Effector CD8-positive, alpha-beta T cell (primary cell): ENCODE measurements at places on chromosomes 6 and 20.

GRCh38 chr6:112253841-112254816 lies at the start of gene LAMA4:
Gene LAMA4, minus strand, starts transcription at chr6:112254567. Its CDS starts 417 bp downstream, at chr6:112254150.
- DNase-seq: no peak

DNA sequence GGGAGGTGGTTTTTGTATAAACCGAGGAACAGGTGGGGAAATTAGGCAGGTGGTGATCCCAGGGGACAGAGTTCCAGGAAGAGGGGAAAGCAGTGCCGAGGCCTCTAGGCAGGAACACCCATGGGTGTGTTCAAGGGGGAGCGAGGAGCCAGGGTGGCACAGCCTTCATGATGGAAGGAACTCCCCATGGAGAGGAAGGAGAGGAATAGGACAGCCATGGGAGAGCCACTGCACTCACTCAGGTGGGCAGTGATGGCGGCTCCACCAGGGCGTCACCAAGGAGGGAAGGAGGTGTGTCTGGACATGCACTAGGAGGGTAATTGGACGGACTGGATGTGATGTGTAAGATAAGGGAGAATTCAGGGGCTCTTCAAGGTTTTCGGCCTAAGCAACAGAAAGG lies 98.2 kb downstream of the THBS2 start:
- DNase-seq: no peak

- no peak for DNase-seq
Observed at GRCh38 chr20:15379681-15380296, 1042.4 kb upstream of the FLRT3 start.

DNA sequence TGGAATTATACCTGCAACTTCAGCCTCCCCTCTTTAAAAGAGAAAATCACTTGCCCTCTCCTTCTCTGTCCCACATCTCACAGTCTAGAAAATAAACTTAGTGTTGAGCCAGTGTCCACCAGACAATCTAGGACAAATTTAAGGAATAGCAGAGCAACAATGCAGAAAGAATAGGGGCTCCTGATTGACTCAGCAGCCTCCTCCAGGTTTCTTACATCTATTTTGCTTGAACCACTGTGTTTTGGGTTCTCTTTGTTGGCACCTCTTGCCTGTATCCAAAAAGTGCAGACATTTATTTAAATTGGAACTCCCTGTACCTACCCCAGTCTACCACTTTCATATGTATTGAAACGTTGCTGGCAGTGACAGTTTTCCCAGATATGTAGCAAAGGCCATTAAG lies 133.7 kb upstream of the HSF2 start:
- no peak for DNase-seq

DNA sequence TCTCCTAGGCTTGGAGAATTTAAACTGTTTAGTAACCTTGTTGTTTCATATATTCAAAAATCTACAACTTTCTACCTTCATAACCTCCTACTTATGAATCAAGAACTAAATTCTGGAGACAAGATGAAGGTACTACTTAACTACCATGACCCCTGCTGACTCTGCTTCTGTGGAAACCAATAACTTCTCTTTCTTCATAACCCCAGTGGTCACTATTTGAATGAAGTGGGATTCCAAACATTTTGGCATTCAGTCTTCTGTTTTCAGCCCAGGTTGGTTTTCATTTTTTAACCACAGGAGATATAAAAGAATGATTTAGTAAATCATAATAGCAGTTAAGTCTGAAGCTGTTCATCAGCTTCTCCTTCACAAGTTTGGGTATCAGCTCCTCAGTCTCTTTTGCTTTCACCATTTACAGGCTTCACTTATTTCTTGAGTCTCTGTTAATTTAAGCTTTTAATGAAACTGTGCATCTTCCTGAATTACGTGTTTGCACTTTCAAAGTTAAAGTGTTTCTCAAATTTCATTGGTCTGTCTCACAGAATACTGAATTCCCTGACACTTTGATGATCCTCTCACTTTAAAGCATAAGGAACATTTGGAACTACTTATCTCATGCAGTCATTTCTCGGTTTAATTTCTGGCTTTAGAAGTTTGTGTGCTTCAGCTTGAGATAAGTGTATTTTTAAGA lies 9.5 kb downstream of the SENP6 start:
- no peak for DNase-seq

DNA sequence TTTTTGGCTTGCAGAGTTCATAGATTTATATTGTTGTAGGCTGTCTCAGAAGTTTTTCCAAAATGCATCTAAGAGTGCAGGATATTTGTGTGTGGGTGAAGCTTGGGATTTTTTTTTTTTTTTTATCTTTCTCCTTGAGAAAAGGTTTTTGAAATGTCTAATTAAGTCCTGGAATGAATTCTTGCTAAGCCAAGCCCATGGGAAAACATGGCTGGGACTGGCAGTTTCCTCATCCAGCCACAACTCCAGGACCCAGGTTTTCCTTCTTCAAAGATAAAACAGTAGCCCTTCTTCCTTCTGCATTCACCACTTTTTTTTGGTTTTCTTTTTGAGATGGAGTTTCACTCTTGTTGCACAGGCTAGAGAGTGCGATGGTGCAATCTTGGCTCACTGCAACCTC lies 242.5 kb upstream of the JAG1 start:
- no peak for DNase-seq

DNA sequence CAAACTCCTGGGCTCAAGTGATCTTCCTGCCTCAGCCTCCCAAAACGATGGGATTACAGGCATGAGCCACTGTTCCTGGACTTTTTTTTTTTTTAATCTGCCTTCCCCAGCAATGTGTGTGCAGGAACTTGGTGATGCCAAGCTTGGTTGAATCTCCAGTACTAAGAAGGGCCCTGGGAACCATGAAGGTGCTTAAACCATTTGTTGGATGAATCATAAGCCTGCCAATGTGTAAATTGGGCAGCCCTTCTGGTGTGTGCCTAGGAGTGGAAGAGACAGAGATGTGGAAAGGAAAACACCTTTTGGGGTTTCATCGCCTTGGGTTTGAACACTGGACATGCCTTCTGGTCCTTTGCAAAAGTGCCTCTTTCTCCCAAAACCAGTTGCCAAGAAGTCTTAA lies 7.1 kb upstream of the SPO11 start:
- DNase-seq: no peak

- DNase-seq: no peak
Observed at GRCh38 chr6:14026831-14027539, 90.6 kb upstream of the CD83 start.

- no peak for DNase-seq
Observed at GRCh38 chr6:149503276-149503675, 18.5 kb upstream of the ZC3H12D start.

DNA sequence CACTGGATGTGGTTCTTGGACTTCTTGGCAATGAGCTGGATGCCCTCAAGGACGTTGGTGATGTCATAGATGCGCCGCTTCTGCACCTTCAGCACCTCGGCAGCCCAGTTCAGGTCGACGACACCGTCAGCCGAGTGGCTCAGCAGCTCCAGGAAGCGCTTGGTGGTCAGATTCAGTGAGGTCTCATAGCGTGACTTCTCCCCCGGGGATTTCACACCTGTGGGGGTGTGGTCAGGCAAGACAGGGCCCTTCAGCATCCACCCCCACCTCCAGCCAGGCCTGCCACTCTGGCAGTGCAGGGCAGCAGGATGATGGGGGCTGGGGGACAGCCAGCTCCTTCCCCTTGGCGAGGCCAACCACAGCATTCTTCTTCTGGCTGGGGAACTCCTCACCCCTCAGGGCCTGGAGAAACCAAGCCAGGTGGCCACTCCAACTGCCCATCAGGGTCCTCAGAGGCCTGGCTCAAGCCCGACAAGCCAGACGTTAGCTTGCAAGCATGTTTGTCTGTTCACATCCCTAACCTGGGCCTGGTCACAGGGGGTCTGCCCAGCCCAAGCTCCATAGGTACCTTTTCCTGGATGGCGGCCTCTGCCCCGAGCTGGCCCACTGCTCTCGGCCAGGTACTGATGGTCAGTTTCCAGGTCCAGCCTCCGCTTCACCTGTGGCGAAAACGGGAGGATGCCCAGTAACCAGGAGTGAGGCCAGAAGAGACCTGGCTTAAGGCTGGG lies 5.7 kb upstream of the NECAB3 start:
- no peak for DNase-seq
